H9 (cell line): ENCODE measurements at places on chromosomes 2 and 18. TPM values are rescaled to one million over a fixed set of nuclear protein-coding genes. Genes with fewer than 3 reads are reported as not detected.

- no peak overlapping the region for H3K27ac ChIP-seq
- H3K27me3 ChIP-seq: no peaks in the 10 kb centered on the region; the same call in 1 of the 2 replicates
- peak overlapping the region; percentile 58 for H3K4me3 ChIP-seq
- DNase-seq: peak; percentile 74
- H3K36me3 ChIP-seq: no peaks in the 10 kb centered on the region
Observed at GRCh38 chr2:130798472-130799218, 38.1 kb upstream of the ARHGEF4 start.

- H3K27me3 ChIP-seq: peaks cover 35% of the 10 kb centered on the region
- DNase-seq: peak; percentile 56
- H3K4me3 ChIP-seq: peak overlapping the region; percentile 80
- no peaks in the 10 kb centered on the region for H3K36me3 ChIP-seq
- no peak overlapping the region for H3K27ac ChIP-seq
Observed at GRCh38 chr2:232928551-232929302, 58.7 kb downstream of the SNORC start.

DNA sequence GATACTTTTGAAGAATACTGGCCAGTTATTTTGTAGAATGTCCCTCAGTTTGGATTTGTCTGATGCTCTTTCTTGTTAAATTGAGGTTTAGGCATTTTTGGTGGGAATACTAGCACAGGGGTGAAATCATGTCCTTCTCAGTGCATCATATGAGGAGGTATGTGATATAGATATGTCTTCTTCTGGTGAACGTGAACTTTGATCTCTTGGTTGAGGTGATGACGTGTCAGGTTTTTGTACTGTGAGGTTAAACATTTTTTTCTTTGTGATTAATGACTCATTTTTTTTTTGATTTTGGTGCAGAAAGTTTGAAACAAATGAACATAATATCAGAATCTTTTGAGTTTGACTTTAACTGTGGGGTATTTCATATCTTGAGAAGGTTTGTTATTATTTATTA lies 11.0 kb downstream of the ZNF407 start:
- DNase-seq: no peak
- no peak overlapping the region for H3K27ac ChIP-seq
- no peaks in the 10 kb centered on the region for H3K4me1 ChIP-seq
- no peaks in the 10 kb centered on the region for H3K36me3 ChIP-seq
- no peaks in the 10 kb centered on the region for H3K27me3 ChIP-seq

DNA sequence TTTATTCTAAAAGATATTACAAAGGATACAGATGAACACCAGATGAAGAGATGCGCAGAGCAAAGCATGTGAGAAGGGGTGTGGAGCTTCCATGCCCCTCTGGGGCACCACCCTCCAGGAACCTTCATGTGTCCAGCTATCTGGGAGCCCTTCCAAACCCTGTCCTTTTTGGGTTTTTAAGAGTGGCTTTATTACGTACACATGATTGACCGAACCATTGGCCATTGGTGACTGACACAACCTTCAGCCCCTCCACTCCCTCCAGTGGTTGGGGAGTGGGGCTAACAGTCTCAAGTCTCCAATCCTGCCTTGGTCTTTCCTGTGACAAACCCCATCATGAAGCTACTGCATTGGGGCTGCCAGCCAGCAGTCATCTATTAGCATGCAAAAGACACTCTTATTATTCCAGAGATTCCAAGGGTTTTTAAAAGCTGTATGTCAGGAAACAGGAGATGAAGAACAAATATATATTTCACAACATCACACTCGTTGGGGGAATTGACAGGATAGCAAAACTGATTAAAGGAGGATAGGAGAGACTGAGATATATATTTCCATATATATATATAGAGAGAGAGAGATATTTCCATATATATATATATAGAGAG lies 19.4 kb downstream of the IL1B start:
- H3K27ac ChIP-seq: no peak overlapping the region
- DNase-seq: no peak
- no peak overlapping the region for H3K4me3 ChIP-seq
- H3K27me3 ChIP-seq: no peaks in the 10 kb centered on the region
- H3K4me1 ChIP-seq: peaks cover 20% of the 10 kb centered on the region; the same call in 1 of the 2 replicates

DNA sequence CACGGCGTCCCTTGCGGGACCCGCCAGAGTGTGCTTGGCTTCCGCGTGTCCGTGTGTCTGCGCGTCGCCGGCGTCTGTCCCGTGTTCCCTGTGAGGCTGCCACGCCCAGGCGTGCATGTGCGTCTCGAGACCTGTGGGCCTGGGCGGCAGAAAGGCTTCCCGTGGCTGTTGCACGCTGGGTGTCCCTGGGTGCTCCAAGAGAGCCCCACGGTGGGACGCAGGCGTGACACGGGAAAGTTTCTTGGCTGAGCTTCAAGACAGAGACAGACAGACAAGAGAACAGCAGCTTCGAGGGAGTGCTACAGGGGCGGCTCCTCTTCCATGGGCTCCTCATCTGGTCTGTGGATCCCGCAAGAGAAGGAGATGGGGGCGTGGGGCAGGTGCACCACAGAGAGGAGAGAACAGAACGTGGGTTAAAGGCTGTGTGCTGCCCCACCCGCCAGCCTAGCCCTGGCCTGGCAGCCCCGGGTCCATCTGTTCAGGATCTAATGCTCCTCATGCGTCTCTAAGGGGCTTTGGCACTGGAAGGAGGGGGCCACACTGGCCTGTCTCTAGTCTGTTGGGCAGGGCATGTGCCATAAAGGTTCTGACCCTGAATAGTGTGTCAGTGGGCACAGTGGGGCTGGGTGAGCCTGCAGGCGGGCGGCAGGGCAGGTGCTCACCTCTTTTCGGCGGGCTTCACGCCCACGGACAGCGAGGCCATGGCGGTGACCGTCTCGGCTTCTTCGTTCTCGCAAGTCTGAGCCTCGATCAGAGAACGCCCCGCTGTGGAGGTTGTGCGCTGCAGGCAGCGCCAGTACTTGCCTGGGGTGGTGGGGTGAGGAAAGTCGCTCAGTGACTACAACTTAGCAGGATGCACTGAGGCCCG lies 205.1 kb downstream of the TWIST2 start:
- H3K27ac ChIP-seq: no peak overlapping the region
- no peak for DNase-seq
- H3K27me3 ChIP-seq: no peaks in the 10 kb centered on the region
- H3K36me3 ChIP-seq: peaks cover 7% of the 10 kb centered on the region; the same call in 2 of the 3 replicates
- no peak overlapping the region for H3K4me3 ChIP-seq

GRCh38 chr2:25201265-25201664 lies 32.9 kb upstream of the POMC start:
- H3K27ac ChIP-seq: no peak overlapping the region
- H3K4me1 ChIP-seq: no peaks in the 10 kb centered on the region
- H3K36me3 ChIP-seq: no peaks in the 10 kb centered on the region
- H3K4me3 ChIP-seq: no peak overlapping the region

GRCh38 chr2:51990684-51991083 lies 958.8 kb upstream of the NRXN1 start:
- DNase-seq: no peak
- no peaks in the 10 kb centered on the region for H3K27me3 ChIP-seq
- no peak overlapping the region for H3K4me3 ChIP-seq
- 0 out of 3 replicates have a peak, but pooled peaks cover 2% of the 10 kb centered on the region for H3K36me3 ChIP-seq
- no peak overlapping the region for H3K27ac ChIP-seq
- no peaks in the 10 kb centered on the region for H3K4me1 ChIP-seq

DNA sequence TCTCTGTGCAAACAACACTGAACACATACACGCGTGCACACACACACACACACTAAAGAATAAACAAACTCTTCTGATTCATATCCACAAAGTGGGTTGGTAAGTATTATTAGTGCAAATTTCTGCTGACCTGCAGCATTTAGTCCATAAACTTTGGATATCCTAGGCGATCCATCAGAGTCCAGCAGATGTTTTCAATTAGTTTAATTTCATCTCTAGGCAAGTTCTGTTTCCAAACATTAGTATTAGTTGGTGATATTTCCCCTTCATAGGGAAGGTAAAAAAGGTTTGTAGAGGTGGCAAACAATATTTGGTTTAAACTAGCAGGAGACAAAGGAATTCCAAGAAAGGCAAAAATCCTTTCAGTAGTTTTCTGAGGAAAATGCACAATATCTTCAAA lies 5.7 kb downstream of the DSEL start:
- H3K27me3 ChIP-seq: no peaks in the 10 kb centered on the region
- peaks cover 29% of the 10 kb centered on the region for H3K36me3 ChIP-seq
- no peak overlapping the region for H3K4me3 ChIP-seq
- peaks cover 4% of the 10 kb centered on the region; the same call in 1 of the 2 replicates for H3K4me1 ChIP-seq
- no peak for DNase-seq

DNA sequence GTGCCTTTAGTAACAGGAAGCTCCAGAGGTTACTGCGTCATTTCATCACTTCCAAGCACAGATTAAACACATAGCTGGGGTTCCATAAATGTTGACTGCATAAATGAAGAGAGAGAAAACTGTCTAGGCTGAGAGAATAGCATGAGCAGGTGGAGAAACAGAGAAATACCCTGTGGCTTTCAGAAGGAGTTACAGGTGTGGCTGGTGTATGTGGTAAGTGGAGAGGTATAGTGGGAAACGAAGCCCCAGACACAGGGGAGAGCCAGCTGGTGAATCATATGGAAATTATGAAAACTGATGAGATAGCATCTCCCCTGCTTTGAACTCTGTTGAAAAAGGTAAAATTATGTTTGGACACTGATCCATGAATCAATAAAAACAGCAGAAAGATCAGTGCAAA lies 807.4 kb upstream of the POU3F3 start:
- DNase-seq: no peak
- no peak overlapping the region for H3K4me3 ChIP-seq
- H3K4me1 ChIP-seq: no peaks in the 10 kb centered on the region
- no peaks in the 10 kb centered on the region for H3K27me3 ChIP-seq
- H3K36me3 ChIP-seq: no peaks in the 10 kb centered on the region

- H3K4me1 ChIP-seq: no peaks in the 10 kb centered on the region
- H3K36me3 ChIP-seq: peaks cover 5% of the 10 kb centered on the region; the same call in 1 of the 2 replicates
- H3K4me3 ChIP-seq: no peak overlapping the region
- no peaks in the 10 kb centered on the region for H3K27me3 ChIP-seq
- no peak overlapping the region for H3K27ac ChIP-seq
- no peak for DNase-seq
Observed at GRCh38 chr2:114745700-114746099, 303.3 kb downstream of the DPP10 start.

DNA sequence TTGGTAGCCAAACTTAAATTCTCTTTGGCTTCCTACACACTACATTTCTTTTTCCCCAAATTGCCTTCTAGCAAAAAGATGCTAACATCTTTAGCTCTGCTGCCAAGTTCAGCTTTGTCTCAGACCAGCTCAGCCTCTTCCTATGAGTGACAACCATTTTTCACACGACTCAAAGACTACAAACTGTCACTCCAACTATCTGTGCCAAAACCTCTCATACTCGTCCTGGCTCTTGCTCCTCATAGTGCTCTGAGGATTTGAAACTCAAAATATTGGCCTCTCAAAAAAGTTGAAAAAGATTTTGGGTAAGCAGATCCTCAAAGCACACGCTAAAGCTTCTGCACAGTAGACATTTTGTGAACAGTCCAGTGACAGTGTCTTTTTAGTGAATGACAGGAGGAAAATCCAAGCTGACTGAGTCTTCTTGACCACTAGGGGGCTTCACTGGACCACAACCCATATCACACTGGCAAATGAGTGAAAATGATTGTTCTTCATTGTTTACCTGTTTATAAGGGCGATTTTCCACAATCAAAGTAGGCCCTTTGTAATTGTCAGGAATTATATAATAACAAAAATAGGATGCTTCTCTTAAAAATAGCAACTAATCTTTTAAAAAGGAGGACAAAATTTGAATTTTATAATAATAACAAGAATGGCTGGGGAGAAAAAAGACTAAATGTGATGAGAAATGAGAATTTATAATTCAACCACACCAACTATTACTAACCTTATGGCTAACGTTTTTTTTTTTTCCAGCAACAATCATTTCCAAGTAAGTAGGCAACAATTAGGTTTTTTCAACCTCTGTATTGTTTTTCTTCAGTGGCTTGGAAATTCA lies 85.5 kb upstream of the PGAP1 start:
- H3K4me3 ChIP-seq: no peak overlapping the region
- no peaks in the 10 kb centered on the region; the same call in 1 of the 2 replicates for H3K4me1 ChIP-seq
- no peaks in the 10 kb centered on the region for H3K36me3 ChIP-seq
- H3K27ac ChIP-seq: no peak overlapping the region

- no peak overlapping the region for H3K27ac ChIP-seq
- H3K4me1 ChIP-seq: no peaks in the 10 kb centered on the region; the same call in 1 of the 2 replicates
- no peaks in the 10 kb centered on the region for H3K36me3 ChIP-seq
- no peak for DNase-seq
- H3K27me3 ChIP-seq: no peaks in the 10 kb centered on the region
Observed at GRCh38 chr2:170885130-170885791, 43.8 kb upstream of the GORASP2 start.

DNA sequence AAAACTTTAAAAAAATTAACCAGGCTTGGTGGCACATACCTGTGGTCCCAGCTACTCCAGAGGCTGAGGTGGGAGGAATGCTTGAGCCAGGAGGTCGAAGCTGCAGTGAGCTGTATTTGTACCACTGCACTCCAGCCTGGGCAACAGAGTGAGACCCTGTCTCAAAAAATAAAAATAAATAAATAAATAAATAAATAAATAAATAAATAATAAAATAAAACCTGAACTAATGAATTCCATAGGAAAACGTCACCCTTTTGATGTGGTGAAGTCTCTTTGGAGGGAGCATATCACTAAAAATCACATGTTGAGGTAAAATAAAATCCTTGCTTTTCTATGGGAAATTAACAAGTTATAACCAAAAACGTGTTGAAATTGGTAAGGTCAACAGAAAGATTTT lies 29.6 kb upstream of the ITGAV start:
- no peaks in the 10 kb centered on the region for H3K27me3 ChIP-seq
- H3K27ac ChIP-seq: no peak overlapping the region
- no peak for DNase-seq

DNA sequence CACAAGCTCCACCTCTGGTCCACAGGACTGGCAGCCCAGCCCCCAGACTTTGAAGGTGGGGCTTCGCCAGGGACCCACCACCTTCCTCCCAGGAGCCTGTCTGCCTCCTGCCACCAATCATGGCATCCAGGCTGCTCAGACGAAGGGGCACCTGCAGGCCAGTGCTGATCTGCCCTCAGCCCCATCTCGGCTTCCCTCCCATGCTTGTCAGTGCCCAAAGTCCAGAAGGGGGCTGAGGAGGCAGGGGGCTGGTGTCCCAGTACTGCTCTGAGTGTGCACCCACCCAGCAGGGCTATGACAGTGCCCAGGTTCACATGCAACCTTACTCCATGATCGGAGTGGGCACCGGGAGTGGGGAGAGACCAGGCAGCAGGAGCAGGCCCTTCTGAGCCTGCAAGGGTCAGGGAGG lies 25.3 kb upstream of the RUFY4 start:
- no peak overlapping the region for H3K4me3 ChIP-seq
- no peak for DNase-seq
- H3K27me3 ChIP-seq: no peaks in the 10 kb centered on the region
- H3K27ac ChIP-seq: no peak overlapping the region

Gene RAB17
- total RNA-seq: 25.9 and 31.9 TPM in 2 replicates

Gene TDRD15
- not detected in 2 replicates for total RNA-seq

Gene CNRIP1
- 0.50 and 0.70 TPM in 2 replicates for total RNA-seq

Gene VWA3B
- not detected in 2 replicates for total RNA-seq

Gene PLB1
- total RNA-seq: 0.42 TPM in 1 of 2 replicates, not detected in the other

Gene RBM43
- total RNA-seq: 1.8 and 2.0 TPM in 2 replicates

Gene NEMP2
- 5.3 and 6.6 TPM in 2 replicates for total RNA-seq

Gene GALNT3
- 17.3 and 18.5 TPM in 2 replicates for total RNA-seq

Gene DARS1
- total RNA-seq: 117 and 122 TPM in 2 replicates

Gene CCDC195
- not detected in 2 replicates for total RNA-seq

Gene ALMS1
- total RNA-seq: 34.0 and 36.2 TPM in 2 replicates

Gene FAP
- total RNA-seq: not detected in 2 replicates
